ENCODE measurements at places on chromosomes 4 and X.

- DNase-seq, result no peak
These were observed 133.4 kb upstream of the TACR3 start for GRCh38 chr4:103853146-103853545.

- DNase-seq, result no peak
These were observed 50.4 kb downstream of the SPRY1 start for GRCh38 chr4:123446865-123447474.

DNA sequence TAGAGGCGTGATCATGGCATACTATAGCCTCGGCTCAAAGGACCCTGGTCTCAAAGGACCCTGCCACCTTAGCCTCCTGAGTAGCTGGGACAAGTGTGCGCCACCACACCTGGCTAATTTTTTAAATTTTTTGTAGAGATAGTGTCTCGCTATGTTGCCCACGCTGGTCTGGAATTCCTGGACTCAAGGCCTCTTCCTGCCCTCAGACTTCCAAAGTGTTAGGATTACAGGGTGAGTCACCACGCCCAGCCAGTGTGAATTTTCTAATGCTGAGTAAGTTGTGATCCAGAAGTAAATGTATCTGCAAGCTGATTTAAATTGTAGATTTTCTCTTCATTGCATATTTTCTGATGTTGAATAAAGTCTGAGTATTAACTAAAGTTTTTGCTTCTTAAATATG lies 2.6 kb upstream of the ZNF674 start:
- DNase-seq, result no peak

DNA sequence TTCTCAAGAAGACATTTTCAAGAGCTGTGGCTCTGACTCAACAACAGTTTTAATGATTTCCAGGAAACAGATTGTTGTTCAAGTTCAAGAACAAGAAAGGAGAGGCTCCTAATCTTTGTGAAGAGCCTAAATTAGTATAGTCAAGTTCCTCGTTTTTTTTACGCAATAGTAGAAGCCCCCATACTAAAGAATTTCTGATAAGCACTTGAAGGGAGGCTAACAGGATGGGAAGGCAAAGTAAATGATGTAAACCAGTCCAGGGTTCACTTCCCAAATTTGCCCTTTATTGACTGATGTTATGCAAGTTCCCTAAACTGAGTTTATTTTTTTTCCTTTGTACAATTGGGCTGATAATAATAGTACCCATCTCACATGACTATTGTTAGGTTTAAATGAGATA lies 178.2 kb downstream of the RTL9 start:
- DNase-seq, result no peak
